ENCODE measurements at places on chromosomes 11 and 22. TPM values are rescaled to one million over a fixed set of nuclear protein-coding genes. Genes with fewer than 3 reads are reported as not detected.

DNA sequence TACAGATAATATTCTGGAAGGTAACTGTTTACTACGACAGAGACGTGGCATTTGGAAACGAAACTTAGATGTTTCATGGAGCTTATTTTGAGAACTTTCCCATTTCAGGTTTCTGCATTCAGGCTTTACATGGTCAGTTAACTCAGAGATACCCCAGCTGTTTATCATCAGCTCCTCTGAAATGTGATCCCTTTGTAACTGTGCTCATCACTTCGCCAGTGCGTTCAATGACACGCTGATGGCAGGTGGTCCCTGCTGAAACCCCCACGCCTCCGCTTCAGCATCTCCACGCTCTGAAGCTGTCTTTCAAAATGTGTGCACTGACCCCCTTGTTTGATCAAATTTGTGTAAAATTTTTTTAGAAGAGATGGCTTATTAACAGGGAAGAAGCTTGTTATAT lies 30.5 kb downstream of the ALG12 start:
- DNase-seq, result no peak

DNA sequence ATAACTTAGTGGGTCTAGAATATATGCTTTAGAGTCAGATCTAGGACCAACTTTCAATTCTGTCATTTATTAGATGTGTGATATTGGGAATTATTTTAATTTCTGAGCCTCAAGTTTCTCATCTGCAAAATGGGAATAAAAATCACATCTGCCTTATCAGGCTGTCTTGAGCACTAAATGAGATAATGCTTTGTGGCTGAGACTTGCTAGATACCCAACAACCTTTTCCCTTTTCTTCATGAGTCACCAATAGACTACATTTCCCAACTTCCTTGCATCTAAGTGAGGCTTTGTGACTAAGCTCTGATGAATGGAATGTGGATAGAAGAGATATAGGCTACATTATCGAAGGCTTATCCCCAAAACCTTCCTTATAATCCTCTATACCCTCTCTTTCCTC lies 220.7 kb upstream of the SESN3 start:
- DNase-seq, result peak; percentile 59

- no peak for DNase-seq
Observed at GRCh38 chr11:35524780-35525179, 636 bp downstream of the PAMR1 start.

- peak; percentile 96 for DNase-seq
Observed at GRCh38 chr22:41367039-41367679, 14.6 kb upstream of the TEF start.

GRCh38 chr22:25153961-25154666 lies 45.5 kb upstream of the CRYBB3 start:
- DNase-seq, result peak; percentile 35

DNA sequence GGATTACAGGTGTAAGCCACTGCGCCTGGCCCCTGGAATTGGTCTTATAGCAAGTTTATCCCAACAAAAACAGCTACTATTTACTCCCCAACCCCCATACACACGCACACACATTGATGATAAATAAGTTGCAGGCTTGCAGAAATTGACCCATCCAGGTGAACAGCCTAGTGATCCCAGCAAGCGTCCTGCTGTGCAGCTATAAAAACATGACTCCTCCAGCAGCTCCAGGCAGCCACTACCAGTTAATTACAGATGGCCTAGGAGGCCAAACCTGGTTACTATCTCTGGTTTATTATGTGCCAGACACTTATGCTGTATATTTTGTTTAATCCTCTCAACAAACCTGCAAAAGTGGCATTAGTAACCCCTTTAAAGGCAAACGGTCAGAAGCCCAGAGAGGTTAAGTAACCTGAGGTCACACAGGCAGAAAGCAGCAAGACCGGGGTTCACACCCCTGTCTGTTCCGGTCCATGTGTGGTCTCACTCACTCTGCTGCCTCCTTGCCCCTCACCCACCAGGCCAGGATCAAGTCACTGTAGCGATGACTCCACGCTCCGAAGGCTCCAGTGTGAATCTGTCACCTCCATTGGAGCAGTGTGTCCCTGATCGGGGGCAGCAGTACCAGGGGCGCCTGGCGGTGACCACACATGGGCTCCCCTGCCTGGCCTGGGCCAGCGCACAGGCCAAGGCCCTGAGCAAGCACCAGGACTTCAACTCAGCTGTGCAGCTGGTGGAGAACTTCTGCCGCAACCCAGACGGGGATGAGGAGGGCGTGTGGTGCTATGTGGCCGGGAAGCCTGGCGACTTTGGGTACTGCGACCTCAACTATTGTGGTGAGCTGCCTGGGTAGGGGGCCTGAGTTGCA lies 6.6 kb downstream of the F2 start:
- no peak for DNase-seq

DNA sequence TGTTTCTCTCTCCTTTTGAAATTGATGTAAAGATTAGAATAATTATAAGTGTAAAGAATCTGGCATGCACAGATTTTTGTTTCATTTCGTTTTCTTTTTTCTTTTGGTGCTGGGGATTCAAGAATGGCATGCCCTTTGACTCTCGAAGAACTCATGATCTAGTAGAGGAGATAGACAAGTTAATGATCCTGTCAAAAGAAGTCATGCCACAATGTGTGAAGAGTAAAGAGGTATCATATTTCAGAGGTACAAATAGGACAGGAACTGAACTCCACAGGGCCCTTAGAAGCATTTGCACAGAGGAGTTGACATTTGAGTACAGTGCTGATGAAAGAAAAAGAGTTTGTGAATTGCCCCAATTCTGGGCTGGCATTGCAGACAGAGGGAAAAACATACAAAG lies 708.0 kb upstream of the ARHGAP42 start:
- no peak for DNase-seq

- DNase-seq, result no peak
Observed at GRCh38 chr11:84313830-84314359, 1027.7 kb upstream of the CCDC90B start.

GRCh38 chr11:81237139-81237538 lies 1496.5 kb downstream of the FAM181B start:
- peak; percentile 13 for DNase-seq

GRCh38 chr22:38230108-38230825 lies 28.5 kb downstream of the MAFF start:
- peak; percentile 80 for DNase-seq

DNA sequence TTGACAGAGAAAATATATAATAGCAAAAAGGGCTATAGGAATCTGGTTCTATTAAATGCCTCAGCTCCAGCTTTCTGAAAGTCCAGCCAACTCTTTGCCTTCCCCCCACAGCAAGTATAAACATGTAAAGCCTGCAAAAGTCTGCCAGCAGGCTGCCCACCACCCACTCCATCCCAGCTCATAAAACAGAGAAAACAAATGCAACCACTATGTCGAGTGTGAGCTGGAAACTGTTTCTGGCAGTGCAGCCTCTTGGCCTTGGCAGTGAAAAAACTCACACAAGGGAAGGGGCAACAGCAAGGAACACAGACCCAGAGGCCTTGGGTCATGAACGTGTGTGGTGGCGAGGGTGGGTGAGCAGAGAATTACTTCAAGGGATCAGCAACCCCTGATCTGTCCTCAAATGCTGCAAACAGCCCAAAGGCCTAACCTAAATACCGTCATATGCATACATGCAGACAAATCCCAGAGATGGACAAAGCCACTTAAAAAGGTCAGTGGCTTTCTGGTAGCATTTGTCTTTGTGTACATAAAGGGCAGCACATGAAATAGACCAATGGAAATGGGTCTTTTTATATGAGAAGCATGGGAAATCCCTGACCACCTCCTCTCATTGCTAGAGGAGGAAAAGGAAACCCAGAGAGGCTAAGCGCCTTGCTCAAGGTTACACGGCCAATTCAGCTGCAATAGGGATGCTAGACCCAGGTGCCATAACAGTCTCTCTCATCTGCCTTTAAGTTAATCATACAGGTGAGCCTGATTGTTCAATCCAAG lies 74.8 kb downstream of the NAT10 start:
- no peak for DNase-seq

GRCh38 chr22:25120093-25120561 lies 79.5 kb upstream of the CRYBB3 start:
- DNase-seq, result peak; percentile 49

DNA sequence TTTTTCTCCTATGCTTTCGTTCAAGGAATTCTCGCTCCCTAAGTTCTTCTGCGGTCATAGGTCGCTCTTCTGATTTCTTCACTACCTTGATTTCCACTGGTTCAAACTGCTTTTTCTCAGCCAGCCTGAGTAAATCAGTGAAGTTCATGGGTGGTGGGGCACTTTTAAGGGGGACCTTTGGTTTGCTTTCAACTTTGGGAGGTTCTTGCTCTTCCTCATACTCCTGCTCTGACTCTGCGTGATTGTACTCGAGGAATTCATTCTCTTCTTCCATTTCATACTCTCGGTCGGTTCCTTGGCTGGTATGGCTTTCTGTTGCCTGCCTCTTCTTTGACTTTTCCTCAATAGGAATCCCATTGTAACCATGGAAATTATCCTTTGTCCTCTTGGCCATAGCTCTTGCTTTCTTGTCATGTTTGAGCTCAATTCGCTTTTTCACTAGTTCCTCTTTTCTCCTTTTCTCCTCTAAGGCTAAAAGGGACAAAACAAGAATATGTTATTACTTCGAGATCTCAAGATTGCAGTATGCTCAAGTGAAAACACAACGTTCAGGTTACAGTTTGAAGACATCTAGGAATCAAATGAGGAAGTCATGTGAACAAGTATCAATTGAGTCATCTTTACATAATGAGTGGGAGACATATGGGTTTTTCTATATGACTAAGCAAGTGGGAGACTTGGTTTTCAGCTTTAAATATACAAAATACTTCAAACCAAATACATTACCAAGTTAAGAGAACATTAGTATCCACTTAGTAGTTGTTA lies 16.2 kb downstream of the MISFA start:
- DNase-seq, result no peak

- peak; percentile 91 for DNase-seq
Observed at GRCh38 chr11:10350334-10350733, 45.5 kb downstream of the ADM start.

GRCh38 chr22:37173709-37174108 lies 14.3 kb downstream of the C1QTNF6 start:
- DNase-seq, result no peak

DNA sequence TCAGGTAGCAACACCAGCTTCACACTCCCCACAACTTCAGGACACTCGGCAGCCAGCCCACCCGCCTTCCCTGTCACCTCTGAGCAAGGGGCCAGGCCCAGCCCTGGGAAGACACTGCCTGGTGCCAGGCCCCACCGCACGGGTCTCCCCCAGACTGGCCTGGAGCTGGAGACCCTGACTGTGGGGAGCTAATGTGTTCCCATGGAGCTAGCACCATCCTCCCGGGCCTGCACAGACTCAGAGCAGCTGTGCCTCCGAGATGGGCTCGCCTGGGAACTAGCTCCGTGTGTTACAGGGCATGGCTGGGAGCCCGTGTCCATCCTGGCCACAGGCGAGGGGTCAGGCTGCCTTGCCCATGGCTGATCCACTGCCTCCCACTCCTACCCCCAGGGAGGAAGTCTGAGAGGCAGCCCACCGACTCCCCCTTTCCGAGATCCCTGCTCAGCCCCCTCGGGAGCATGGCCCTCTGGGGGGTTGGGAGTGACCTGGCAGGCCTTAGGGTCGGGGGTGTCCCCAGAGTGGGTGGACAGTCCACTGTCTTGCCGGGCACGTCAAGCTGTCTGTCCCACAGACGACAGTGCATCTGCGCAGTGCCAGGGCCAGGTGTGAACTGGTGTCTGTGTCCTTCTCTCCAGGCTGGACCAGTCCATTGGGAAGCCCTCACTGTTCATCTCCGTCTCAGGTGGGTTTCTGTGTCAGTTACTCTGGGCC lies 76.7 kb upstream of the KCNQ1OT1 start:
- DNase-seq, result no peak

DNA sequence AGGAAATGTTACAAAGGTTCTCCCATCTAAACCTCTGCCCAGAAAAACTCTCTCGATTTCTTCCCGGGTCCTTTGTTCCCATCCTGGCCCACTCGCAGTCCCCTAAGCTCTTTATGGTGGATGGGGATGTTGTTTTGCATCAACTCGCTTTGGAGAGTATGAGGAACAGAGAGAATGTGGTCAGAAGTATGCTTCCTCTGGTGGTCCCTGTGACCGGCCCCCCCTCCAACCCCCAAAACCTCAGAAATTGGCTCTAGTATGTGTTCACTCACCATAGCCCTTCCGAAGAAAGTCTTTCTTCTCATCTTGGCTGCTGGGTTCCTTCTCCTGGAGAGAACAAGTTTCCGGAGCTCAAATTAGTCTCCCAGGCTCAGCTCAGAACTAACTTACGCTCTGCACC lies 54.4 kb downstream of the GRAMD1B start:
- DNase-seq, result no peak

DNA sequence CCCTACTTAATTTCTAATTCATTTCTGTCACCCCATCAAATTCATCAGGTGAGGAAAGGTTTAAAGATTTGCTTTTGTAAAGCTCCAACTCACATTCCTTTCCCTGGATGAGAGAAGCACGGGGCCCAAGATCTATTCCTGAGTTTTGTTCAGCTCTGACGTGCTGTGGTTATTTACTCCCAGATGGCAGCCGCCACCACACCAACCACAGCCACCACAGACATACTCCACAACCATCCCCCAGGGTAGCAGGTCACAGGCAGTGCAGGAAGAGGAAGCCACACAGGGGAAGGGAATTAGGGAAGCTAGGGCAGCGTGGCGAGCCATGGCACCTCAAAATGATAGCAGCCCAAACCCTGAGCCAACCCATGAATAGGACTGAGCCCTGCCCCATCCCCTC lies 63.5 kb upstream of the CSNK2A3 start:
- DNase-seq, result peak; percentile 90

DNA sequence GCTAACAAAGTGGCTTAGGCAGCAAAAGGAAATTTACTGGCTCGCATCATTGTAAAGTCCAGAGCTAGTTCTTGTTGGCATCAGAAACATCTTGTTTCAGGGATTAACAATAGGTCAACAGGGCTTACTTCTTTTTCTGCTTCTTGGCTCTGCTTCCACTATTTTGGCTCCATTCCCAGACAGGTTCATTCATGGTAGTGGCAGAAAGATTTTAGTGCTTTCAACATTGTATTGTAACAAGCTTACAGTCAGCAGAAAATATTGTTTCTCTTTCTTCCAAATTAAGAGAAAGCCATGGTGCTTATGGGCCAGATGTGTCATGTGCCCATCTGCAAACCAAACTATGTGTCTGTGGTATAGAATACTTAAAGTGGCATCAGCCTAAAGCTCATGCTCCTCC lies 315.6 kb downstream of the RAB38 start:
- DNase-seq, result no peak

DNA sequence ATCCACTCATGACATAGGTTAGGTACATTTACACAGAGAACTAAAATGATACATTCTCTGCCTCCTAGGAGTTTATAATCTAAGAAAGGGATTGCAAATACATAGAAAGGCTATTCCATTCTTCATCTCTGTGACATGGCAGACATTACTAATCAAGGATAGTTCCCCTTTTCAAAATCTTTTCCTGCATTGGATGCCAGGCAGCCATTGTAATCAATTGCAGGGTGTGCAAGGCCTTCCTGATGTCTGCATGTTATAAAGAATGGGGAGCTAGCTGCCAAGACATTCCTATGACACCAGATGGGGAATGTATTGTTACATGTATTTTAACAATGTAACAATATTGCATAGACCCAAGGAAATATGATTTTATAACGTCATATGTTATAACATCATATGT lies 82.0 kb downstream of the KIRREL3 start:
- DNase-seq, result peak; percentile 27

The OR51I1 gene
- total RNA-seq, result not detected

The CLP1 gene
- 27.7 TPM for total RNA-seq

The OR8H3 gene
- total RNA-seq, result not detected

The SLC15A3 gene
- total RNA-seq, result 3.9 TPM

The TRIM49 gene
- total RNA-seq, result not detected

The ART1 gene
- not detected for total RNA-seq

All from Daoy (cell line).